ENCODE measurements at places on chromosomes 2 and 18. TPM values are rescaled to one million over a fixed set of nuclear protein-coding genes. Genes with fewer than 3 reads are reported as not detected.
A peak's percentile ranks its signal among the peaks of the same experiment; 100 is the strongest.

C2orf72 gene
- 6.4 TPM for total RNA-seq

GRCh38 chr2:238240757-238241711, 1.2 kb upstream of the HES6 start:
- DNase-seq: peak; percentile 85

C2orf76 gene
- 5.1 TPM for total RNA-seq

DNA sequence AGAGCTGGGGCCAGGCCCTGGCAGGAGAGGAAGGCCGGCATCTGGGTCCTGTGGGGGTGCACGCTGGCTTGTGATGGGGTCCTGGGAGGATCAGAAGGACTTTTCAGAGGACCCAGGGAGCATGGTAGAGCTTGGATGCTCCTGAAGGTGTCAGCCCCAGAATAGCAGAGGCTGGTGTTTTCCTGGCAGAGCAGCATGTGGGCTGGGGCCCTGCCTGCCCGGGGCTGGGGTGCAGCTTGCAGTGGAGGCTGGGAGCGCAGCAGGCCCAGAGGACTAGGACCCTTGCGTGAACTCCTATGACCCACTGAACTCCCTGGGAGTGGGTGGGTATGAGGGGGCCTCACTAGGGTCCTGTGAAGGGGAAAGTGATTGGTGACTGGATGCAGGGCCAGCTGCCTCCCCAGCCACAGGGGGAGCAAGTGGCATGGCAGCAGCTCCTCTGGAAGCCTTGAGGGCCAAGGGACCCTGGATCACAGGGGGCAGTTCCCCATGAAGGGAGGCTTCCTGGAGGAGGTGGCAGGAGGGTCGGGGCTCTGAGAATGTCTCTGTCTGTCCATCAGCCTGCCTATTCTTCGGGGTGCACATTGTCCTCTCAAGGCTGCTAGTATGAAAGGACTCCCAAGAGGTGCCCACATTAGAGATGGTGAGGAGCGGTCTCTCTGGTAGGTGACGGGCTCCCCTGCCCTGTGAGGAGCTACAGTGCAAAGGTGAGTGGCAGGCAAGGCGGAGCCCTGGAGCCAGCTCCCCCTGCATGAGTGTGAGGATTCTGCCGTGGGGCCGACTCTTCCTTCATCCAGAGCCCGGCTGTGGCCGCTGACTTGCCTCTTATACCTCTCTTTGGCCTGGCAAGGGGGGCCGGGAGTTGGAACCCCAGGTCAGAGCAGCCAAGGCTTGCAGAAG, 249.0 kb downstream of the DYSF start:
- peak; percentile 31 for DNase-seq

DNA sequence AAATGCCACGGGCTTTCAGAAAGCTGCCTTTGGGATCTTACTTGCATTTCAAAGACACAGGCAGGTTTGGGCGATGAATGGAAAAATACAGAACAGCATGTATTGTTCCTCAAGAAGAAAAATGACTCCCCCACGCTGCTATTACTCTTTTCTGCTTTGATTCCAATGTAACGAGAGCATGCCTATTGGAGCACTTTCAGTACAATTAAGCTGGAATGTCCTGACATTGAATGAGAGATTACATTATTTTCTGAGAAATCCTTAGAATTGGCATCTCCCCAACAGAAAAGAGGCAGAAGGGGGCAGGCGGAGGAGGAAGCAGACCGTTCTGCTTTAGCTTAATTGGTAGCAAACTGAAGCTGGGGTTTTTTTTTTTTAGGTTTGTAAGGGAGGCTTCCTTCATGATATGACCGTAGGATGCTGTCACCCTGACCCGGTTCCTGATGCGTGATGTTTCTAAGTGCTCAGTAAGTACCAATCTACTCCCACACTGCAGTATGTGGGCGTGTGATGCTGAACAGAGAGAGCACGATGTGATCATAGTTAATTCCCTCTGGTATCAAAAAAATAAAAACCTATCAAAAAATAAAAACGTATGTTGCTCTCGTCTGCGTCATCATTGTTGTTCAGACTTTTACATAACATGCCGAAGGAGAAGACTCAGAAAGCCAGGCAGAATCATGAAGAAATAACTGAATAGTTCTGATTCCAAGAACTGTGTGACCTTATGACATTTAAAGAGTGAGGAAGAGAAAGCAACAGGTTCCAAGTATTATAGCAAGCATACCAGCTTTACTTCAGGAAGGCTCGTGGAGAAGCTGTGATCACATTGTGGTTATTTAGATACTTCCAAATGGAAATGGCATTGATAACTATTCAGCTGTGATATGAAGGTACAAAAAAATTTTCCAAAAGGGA, 40.5 kb downstream of the LONRF2 start:
- no peak for DNase-seq

DNA sequence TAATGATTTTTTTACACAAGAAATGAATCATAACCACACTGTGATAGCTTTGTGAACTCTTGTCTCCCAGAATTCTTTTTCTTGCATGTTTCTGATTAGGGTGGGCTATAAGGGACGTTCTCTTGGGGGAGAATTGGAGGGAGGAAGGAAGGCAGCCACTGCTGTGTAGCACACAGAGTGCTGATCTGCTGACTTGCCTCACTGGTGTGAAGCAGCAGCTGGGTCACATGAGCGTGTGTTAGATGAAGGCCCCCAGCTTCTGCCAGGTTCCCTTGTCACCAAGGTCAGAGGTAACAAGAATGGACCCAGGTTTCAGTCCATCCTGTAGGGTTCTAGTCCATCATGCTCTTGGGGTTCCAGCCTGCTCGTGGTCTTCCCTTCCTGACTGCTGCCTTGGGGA, 107.4 kb upstream of the GLI2 start:
- DNase-seq: no peak

- DNase-seq: peak; percentile 13
Observed at GRCh38 chr2:240060977-240061591, 7.8 kb upstream of the OR6B3 start.

DNA sequence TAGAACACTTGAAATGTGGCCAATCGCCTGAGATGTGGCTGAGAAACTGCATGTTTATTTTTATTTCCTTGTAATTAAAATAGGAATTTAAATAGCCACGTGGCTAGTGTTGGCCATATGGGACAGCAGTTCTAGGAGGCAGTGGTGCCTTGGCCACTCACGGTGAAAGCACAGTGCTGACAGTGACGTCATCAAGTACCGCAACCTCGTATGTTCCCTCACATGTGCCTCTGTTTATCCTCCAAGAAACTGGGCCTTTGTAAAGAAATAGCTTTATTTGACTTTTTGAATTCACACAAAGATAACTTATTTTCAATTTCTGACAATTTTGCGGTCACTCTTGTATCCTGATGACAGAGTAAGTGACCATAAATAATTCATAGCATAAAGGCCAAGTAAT, 575.0 kb downstream of the DCDC2C start:
- DNase-seq: no peak

DNA sequence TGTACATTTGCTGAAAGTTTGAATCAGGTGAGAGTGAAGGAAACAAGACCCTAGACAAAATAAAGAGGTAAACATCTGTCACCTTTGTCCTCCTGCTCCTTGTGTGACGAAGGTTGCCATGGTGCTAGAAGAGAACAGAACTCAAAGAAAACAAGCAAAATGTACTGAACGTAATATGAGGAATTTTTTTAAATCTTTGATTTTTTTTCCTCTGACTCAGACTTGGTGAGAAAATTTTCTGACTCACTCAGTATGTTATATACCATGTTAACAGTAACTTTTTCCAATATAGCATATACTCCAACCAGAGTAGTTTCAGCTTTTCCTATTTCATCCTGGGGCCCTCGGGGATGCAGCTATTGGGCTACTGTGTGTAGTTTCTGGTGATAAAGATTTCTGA, 2114.6 kb upstream of the PIK3C3 start:
- no peak for DNase-seq

GRCh38 chr2:166406374-166406773, 30.6 kb upstream of the SCN9A start:
- no peak for DNase-seq

DNA sequence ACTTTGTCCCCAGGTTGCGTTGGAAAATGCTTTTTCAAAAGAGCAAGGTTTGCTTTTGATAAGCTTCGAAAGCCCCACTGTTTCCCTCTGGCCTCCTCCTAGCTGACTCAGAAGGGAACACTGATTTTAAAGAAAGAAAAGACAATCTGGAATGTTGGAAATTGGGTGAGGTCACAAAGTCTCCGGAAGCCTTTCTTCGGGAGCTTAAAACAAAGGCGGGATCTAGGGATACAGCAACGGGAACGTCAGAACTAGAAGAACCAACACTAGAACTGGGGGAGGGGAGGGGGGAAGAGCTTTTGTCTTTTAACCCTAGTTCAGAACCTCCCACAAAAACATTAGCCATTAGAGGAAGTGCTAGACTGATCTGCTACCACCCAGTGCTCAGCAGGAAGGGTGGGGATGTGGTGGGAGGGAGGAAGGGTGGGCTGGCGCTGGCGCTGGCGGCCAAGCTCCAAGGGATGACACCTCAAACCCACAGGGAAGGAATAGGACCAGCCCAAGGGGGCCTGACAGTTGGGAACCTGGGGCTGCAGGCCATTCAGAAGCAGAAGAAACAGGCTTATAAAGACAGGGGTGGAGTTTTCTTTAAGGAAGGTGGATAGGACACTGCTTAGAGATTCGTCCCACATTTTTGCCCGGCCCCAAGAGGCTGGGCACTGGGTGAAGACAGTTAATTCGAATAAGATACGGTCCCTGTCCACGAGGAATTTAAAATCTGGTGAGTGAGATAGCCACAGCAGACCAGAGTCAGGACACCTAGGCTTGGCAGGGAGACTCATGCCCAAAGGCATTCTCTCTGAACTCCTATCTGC, 1.7 kb downstream of the TMSB10 start:
- DNase-seq: peak; percentile 34

LOXHD1 gene
- not detected for total RNA-seq

Measured in pancreas (tissue), 10 donors.